ENCODE measurements at places on chromosomes 3 and 15.

DNA sequence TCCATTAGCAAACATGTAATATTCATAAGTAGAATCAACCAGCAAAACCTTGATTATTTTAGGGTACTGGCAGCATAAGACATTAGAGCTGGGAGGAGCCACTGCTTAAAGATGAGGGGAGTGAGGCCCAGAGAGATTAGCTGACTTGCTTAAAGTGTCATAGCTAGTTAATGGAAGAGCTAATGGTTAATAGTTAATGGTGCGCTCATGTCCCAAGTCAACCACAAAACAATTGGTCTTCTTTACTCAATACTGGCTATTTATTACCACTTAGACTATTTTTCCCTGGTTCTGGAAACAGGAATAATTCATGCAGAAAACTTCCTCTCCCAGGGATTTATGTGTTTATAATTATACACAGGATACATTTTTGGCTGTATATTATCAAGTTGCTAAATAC, 33.1 kb downstream of the EIF4E3 start:
- DNase-seq = no peak

DNA sequence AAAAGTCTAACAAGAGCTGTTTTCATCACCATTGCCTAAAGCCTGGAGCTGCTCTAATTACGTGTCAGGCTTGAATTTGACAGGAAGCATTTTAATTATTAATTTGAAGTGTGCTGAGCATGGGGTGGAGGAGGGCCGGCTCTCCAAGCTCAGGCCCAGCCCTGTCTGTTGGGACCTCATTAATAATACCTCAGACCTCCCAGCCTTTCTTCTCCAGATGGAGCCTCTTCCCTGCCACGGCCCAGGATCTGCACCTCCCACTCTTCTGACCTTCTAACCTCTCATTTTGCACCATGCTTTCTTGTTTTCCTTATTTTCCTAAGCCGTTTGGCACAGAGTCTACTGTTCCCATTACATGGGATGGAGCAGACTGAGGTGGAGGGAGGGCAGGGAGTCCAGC, 30.0 kb downstream of the INSYN1 start:
- no peak for DNase-seq

DNA sequence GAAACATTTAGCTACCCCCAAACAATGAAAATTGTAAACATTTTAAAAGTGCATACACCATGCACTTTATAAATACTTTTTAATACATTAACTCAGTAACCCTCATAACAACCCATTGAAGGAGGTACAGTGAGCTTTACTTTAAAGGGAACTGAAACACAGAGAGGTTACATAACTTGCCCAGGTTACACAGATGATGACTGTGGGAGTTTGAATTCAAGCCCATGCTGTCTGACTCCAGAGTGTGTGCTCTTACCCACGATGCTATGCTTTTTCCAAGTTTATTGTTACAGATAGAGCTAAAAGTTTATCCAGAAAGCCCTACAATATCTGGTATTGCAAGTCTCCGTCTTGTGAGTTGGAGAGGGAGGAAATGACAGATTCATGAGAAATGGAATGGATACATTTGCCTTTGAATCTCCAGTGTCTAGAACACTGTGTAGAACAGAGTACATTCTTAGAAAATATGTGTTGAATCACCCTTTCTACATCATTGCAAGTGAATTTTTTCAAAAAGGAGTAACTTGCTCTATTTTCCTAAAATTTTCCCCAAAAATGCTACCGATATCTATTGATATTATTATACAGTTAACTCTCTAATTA, 428.3 kb downstream of the NAALADL2 start:
- DNase-seq = no peak

GRCh38 chr3:41464401-41464800, 265.1 kb downstream of the CTNNB1 start:
- DNase-seq = no peak

DNA sequence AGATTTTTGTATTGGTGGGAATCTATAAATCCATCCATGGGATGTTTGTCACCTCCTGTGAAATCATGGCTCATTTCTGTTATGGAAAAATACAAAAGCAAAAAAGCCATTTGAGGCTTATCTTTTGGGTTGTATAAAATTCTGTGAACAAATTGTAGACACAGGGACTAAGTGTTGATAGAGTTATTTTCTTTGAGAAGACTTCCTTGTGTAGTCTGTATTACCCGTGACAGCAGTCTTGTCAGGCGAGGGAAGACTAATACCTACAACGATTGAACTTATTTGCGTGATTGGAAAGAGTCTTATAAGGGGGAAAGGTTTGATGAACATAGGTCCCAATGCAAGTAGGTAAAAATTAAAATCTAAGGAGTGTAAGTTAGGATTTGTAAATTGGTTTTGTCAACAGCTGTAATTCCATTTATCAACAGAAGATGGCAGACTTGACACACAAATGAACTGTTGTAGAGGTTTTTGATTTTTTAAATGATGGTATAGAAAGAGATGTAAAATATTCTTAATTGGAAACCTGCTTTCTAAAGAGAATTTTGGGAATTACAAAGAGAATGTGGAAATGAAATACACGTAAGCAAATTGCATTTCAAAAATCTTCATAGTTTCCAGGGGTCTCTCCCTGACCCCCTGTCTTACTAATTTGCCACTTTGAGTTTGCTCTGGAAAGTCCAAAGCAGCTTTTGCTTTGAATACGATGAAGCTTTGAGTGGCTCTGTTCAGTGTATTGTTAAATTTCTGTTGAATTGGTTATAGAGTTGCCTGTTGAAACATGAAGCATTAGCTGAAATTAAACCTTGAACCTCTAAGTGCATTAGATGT, 33.2 kb downstream of the SLC25A26 start:
- DNase-seq = no peak

DNA sequence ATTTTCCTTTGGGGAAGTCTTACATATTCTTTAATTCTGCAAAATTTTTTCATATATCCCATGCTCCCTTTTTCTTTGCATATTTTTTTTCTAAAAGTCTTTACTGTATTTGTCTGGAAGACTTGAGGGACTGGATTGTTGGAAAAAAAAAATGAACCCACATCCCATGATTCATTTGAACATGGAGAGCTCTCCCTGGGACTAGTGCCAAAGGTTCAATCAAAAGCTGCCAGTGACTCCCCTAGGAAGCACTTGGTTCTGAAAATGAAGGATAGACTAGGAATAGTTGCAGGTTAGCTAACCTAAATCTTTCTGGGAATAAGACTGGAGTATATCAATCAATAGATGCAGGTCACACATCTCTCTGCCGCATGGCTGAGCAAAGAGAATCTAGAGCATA, 16.4 kb upstream of the BNC1 start:
- DNase-seq = no peak

DNA sequence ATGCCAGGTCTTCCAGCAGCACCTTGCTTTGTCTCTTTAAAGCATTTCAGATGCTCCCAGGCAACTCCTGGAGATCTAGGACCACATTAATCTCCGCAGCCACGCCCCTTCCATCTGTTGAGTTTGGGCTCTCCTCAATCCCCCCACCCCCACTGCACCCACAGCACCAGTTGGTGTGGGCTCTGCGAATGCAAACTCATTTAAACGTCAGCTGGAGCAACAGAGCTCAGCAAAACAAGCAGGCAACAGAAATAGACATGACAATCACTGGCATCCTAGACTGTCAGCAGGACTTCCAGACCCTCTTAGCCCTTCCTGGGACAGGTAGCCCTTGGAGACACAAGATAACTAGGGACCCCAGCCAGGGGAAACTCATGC, 106.9 kb downstream of the LSM3 start:
- no peak for DNase-seq

GRCh38 chr3:74642876-74643275, 28.4 kb upstream of the CNTN3 start:
- DNase-seq = no peak

- no peak for DNase-seq
Observed at GRCh38 chr15:40163657-40164416, 3.0 kb downstream of the BUB1B start.

- DNase-seq = no peak
Observed at GRCh38 chr15:65058394-65059368, 9.1 kb downstream of the RASL12 start.

GRCh38 chr15:90667073-90667754, 49.9 kb upstream of the BLM start:
- no peak for DNase-seq

GRCh38 chr3:154758109-154758868, 321.8 kb upstream of the MME start:
- no peak for DNase-seq

DNA sequence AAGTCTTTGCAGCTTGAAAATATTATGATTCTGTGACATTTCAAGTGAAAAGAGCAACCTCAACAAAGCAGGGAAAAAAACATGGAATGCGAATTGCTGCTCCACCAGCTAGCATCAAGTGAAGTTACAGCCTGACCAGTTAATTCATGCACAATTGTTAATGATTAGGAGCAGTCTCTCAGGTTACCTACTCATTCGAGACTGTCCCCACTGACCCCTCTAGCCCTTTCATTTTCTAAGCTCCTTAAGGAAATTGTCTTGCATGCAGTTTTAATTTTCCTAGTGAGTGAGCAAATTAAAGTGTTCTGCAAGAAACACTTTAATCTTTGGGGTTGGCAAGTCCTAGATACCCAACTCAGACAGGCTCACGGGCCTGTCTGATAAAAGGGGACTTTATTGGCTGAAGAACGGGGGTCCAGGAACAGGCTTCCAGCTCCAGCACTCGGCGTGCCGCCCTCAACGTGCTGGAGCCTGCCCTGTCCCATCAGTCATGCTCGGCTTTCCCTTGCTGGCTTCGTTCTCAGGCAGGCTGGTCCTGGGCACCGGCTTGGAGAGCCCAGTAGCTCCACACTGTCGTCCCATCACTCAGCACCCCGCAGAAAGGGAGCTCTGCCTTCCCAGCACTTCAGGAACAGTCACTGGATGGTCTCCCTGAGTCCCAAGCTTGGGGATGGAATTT, 18.3 kb downstream of the PODXL2 start:
- no peak for DNase-seq

- DNase-seq = no peak
Observed at GRCh38 chr3:138949002-138949418, 2.0 kb downstream of the FOXL2NB start.

GRCh38 chr3:48678056-48678455, 7.7 kb downstream of the NCKIPSD start:
- DNase-seq = no peak

- DNase-seq = no peak
Observed at GRCh38 chr15:81480645-81481053, 106.6 kb upstream of the TMC3 start.

DNA sequence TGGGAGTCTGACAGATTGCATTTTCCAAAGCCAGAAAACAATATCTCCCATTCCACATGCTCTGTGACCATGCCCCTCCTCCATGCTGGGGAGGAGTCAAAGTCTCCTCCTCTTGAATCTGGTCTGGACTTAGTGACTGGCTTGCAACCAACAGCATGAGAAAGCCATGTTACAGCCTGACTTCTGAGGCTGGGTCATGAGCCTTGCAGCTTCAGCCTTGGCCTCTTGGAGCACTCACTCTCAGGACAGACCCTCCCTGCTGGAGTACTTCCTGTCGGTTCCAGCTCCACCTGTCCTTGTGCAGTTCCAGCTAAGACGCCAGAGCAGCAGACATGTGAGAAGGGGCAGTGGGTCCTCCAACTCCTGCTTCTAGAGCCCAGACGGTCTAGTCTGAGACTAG, 49.7 kb upstream of the RBSN start:
- no peak for DNase-seq

DNA sequence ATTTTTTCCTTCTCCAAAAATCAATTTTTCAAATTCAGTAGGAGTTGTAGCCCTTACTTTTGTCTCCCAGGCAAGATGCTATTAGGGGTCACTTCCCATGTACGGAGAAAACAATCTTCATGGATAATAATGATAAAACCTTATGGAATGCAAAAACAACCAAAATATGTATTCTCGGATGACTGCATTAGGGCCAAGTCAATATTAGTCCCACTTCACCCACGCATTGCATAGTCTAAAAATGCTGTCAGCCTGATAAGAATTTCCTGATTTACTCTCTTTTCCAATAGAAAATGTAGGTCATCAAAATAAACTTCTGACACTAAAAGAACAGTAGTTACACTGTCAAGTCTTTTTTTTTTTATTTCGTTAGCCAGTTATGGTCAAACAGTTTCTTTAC, 2.7 kb downstream of the VGLL3 start:
- no peak for DNase-seq

GRCh38 chr3:126245811-126246727, 65.7 kb upstream of the ALDH1L1 start:
- no peak for DNase-seq

GRCh38 chr15:67117370-67117769, 52.0 kb downstream of the SMAD3 start:
- no peak for DNase-seq

DNA sequence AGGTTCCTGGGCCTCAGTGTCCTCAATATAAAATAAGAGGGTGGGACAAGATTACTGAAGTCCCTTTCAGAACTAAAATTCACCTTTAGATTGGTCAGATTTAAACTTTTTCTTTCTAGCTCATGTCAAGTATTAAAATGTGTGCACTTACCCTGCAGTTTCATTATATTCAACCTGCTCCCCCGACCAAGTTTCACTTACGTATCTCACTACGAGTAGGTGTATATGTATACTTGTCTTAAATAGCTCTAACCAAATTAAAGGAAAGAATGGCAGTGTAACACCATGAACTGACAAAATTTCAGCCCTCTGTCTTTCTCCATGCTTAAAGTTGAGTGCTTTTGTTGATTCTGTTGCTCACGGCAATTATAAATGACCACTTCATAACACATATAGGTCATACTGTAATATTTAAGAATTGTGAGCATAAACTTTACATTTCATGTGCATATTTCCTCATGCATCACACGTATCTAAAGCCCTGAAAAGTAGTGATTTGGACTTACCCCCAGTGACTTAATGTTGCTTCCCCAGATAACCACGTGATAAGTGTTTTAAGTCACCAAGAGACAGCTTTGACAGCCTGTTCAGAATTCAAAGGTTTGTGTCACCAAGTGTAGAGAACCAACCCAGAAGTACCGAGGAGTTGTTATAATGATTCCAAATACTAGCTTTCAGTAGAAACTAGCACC, 70.0 kb downstream of the PGPEP1L start:
- DNase-seq = no peak

DNA sequence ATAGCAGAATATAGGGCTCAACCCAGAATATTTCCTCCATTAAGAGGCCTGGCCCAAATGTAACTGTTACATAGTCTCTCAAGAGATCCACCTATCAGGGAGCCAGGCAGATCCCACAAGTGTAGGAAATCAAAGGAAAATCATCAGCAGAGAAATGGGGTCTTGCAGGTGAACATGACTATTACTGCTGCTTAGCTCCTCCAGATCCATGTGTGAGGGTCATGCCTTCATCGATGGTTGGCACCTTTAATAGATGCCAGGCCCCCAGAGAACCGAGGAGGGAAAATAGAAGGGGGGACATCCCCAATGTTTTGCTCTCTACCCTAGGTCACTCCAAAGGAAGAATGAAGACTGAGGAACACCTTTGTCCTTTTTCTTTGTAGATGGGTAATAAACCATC, 1029.9 kb upstream of the CADM2 start:
- DNase-seq = no peak

- DNase-seq = no peak
Observed at GRCh38 chr3:140022066-140022770, 87.2 kb downstream of the CLSTN2 start.

DNA sequence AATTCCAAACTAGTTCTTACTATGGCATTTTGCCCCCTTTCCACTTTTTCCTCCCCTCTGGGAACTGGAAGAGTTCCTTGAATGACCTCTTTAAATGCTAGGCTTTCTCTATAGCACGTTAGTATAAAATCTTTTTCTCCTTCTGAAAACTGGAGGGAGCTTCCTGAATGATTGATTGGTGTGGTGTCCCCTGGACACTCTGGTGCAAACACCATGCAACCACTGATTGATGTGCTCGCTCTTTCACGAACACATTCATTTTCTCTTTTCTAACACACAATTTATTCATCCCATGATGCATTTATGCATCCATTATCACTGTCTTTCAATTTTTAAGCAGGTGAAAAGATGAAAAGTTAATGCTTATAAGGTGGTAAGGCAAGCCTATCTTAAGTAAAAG, 159.1 kb upstream of the NANOGP8 start:
- DNase-seq = no peak
